ENCODE measurements at places on chromosomes 4 and X.

GRCh38 chr4:146041139-146042004, 102.7 kb upstream of the ZNF827 start:
- DNase-seq = no peak

- DNase-seq = no peak
Measured at GRCh38 chr4:183141997-183142396, 42.9 kb downstream of the WWC2 start.

GRCh38 chrX:6223516-6223915, 5.2 kb downstream of the NLGN4X start:
- DNase-seq = no peak

- DNase-seq = no peak
Measured at GRCh38 chr4:186724058-186724863, 605 bp upstream of the FAT1 start.
